ENCODE measurements at places on chromosomes 2 and 18.

GRCh38 chr2:241859436-241860183, 916 bp upstream of the PDCD1 start:
- H3K4me1 ChIP-seq = peaks cover 38% of the 10 kb centered on the region
- peaks cover 8% of the 10 kb centered on the region for H3K27me3 ChIP-seq
- no peaks in the 10 kb centered on the region for H3K36me3 ChIP-seq
- DNase-seq = no peak

DNA sequence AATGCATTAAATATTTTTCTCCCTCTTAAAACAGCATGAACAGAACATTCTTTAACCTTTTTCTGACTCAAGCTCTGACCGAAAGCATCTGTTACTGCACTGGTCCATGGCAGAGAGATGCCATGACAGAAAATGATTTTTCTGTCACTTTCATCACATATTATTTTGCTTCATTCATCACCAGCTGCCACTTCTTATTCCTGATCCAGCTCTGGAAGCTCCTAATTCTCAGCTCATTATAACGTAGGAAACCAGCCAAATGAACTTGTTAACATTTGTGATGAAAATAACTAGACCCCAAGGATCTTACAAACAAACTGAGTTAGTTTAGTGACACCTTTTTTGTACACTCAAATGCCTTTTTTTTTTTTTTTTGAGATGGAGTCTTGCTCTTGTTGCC, 7.6 kb upstream of the CFLAR start:
- H3K27me3 ChIP-seq = no peaks in the 10 kb centered on the region
- H3K27ac ChIP-seq = no peak overlapping the region
- H3K36me3 ChIP-seq = no peaks in the 10 kb centered on the region

DNA sequence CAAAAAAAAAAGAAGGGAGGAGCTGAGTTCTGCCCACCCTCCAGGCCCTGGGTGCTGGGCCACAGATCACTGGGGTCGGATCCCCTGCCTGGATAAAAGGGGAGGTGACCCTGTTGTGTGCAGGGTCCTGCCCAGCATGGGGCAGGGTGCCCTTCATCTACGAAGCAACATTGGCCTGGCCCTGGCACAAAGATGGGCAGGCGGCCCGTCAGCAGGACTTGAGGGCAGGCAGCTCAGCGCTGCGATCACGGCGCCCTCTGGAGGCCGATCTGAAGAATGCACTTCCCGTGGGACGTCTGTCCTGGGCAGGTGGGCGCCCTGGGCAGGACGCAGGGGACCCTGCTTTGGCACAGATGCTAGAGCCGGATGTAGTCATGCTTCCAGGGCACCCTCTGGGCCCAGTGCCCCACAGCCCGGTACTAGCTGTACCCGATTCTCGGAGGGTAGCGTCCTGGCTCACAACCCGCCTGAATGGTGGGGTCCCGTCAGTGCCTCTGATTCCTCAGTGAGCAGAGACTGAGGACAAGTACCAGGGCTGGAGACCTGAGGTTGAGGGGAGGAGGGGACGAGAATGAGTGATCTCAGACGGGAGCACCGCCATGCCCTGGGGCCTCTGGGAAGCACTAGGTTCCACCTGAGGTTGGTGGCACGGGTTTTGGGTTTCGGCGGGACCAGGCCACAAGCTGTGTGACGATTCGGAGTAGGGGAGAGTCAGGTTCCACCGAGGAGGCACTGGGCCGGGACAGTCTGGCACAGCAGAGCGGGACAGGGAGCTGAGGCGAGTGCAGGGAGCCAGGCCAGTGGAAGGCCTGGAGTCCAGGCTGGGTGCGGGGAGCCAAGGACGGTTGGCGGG, 18.0 kb downstream of the ARID5A start:
- H3K27ac ChIP-seq = no peak overlapping the region
- no peak for DNase-seq
- H3K4me3 ChIP-seq = peak overlapping the region; percentile 2
- H3K4me1 ChIP-seq = peaks cover 8% of the 10 kb centered on the region
- H3K27me3 ChIP-seq = no peaks in the 10 kb centered on the region

- DNase-seq = no peak
- peak overlapping the region; percentile 99 for H3K4me3 ChIP-seq
- peaks cover 27% of the 10 kb centered on the region for H3K4me1 ChIP-seq
- H3K36me3 ChIP-seq = no peaks in the 10 kb centered on the region
Measured at GRCh38 chr2:102736110-102736409, 25.8 kb upstream of the TMEM182 start.
